C1 segment of cervical spinal cord (tissue), 14 donors: ENCODE measurements at places on chromosomes 4 and X.

GRCh38 chr4:16694884-16695276, 203.6 kb downstream of the LDB2 start:
- DNase-seq: no peak

- no peak for DNase-seq
Observed at GRCh38 chrX:118571836-118572235, 76.2 kb downstream of the DOCK11 start.

GRCh38 chr4:40844261-40844660, 94.5 kb downstream of the NSUN7 start:
- DNase-seq: no peak

DNA sequence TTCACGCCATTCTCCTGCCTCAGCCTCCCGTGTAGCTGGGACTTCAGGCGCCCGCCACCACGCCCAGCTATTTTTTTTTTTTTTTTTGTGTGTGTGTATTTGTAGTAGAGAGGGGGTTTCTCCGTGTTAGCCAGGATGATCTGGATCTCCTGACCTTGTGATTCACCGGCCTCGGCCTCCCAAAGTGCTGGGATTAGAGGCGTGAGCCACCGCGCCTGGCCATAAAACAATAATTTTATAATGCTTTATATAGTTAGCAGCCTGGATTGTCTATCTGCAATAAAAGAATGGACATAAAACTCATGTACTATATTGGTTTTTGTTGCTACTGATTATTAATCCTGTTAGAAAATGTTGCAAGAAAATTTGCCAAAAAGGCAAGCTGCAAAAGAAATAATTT, 195.9 kb upstream of the BANK1 start:
- no peak for DNase-seq

GRCh38 chr4:117637347-117637746, 396.9 kb upstream of the NDST3 start:
- DNase-seq: no peak

DNA sequence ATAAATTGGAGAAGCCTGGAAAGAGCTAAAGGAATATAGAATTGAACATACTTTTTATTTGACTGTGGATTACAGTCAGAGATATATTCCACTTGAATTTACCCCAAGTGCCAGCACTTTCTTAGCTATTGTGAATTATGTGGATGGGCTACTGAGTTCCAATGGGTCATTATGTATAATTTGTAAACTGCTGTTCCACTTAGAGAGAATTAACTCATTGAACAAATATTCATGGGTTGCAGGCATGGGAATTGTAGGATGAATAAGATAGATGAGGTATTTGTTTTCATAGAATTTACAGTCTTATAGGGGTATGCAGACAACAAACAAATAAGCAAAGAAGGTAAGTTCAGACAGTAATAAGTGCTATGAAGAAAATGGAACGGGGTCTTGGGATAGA, 195.7 kb downstream of the SHROOM3 start:
- no peak for DNase-seq

DNA sequence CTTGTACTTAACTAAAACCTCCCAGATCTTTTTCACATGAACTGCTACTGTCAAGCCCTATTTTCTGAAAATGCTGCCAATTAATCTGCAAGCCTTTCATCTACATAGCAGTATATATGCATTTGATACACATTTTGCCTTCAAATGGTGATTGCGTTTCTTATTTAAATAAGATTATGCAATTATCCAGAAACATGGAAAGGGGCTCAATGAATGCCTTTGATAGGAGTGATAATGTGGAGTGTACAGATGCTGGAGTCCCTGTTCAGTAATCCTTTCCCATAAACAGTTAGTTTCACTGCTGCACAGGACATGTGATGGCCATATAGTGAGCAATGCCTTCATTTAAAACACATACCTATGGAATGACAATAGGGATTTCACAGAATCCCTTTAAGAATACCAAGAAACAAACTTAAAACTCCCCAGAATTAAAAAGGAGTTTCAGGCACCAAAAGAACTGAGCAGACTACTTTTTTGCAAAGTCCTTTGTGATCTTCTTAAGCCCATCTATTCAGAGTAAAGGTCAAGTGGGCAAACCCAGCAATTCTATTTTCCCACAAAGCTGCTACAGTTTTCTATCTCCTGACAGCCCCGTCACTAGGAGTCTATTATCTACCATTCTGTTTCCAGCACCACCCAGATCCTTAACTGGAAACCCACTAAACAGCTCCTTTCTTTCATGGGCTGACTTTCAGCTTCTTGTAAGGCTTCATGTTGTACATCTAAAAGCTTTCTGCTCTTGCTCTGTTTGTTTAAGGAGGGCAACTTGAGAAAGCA, 120.3 kb downstream of the UNC5C start:
- no peak for DNase-seq

GRCh38 chr4:186132577-186133242, 28.2 kb downstream of the FAM149A start:
- DNase-seq: no peak

DNA sequence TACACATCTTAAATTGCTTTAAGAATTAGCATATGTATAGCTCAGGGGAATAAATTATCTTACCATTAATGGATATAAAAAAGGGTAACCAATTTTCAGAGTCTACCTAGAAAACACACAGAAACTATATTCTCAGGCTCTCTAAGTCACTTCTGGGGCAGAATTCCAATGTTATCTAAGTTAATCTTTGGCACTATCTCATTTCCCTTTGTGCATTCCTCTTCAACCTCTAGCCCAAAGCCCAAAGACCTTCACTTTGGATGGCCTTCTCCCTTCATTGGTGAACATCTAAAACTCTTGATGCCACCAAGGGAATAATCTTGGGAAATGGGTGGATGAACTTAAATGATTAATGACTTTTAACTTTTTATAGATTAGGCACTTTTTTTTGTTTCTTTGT, 108.3 kb downstream of the APBB2 start:
- DNase-seq: no peak

- DNase-seq: no peak
Observed at GRCh38 chrX:43969504-43970501, 3.4 kb downstream of the NDP start.

DNA sequence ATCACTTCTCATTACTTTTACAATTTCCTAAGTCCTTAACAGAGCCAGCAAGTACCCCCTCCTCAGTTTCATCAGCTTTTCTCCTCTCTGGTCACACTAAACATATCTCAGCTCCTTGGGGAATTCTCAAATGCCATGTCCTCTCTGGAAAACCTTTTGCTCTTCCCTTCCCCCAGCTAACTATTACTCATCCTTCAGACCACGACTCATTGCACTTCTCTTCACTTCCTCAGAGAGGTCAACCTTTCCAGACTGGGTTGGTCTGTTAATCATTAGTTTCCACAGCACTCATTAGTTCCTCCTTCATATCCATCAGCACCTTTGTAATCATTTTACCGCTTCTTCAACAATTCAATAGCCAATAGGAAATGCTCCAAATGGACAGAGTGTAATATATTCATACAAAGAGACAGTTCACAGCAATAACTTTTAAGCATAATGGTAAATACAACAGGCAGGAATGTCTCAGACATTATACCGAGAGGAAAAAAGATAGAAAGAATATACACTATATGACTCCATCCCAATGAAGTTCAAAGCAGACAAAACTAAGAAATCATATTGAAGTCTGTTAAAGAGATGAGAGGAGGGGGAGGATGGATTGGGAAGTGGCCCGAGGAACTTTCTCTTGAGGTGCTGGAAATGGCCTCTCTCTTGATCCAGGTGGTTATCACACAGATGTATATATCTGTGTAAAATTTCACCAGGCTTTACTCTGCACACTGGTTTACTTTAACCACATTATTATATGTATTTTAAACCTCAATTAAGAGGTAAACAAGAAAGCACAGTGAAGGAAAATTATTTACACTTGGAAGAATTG, 39.6 kb downstream of the DDX60L start:
- DNase-seq: no peak

GRCh38 chr4:28093071-28093470, 1232.4 kb downstream of the STIM2 start:
- no peak for DNase-seq

DNA sequence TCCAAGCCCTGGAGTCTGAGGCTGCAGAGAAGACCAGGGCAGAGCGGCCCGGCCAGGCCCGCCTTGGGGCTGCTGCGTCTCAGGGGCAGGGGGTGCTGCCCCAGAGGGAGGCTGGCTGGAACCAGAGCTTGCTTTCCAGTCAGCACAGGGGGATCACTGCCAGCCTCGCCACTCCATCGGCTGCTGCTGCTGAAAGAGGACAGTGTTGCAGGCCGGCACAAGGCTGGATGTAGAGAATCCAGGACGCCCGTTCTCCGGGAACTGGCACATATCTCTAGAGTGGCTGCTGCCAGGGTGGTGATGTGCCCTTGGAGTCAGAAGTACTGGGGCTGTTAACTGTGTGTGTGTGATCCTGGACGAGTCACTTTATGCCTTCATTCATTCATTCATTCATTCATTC, 31.9 kb upstream of the SORCS2 start:
- DNase-seq: peak; percentile 69

GRCh38 chr4:6892190-6892908, 17.3 kb upstream of the TBC1D14 start:
- no peak for DNase-seq

DNA sequence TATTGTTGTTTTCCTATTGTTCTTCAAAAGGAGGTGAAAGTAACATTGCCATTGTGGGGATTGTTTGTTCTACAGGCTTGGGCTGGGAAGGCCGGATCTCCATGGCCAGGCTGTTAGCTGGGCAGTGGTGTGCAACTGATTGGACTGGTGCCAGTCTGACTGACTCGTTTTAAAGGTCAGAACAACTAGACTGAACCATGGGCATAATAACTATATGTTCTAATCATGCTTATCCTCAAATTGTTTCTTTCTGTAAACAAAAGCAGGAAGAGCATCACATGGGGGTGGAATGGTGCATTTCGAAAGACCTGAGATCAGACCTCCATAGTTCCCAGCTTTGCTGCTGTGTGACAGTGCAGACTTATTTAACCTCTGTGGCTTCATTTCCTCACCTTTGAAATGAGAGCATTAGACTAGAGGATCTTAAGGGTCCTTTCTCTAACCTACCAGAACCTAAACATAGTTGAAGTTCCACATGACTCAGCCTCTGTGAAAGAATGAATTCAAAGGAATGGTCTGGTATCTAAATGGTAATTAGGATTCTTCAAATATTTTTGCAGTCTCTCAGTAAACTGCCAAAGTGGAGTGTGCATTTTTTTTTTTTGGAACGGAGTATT, 66.7 kb upstream of the PGRMC2 start:
- no peak for DNase-seq

- no peak for DNase-seq
Observed at GRCh38 chr4:87521757-87522374, 7.3 kb downstream of the SPARCL1 start.

DNA sequence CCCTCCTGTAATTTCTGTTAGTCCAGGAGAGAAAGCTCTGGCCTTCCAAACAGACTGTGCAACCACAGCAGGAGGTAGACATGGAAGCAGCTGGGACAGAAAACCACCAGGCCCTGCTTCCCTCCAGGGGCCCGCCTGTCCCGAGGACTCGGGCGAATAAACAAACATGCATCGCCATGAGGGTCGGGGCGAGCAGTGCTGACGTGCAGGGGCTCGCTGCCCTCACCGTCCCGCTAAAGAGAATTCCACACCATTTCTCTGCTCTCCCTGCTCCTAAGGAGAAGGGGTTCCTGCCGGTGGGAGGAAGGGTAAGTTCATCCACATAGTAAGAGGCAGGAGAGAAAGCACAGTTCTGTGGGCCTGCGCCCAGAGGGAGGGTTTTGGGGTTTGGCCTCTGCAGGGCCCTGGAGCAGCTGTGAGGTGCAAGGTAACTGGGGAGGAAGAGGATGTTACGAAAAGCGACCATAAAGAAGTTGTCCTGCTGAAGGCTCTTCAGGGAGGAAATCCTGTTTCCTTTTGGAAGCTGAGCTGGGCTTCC, 54.9 kb downstream of the WFS1 start:
- DNase-seq: no peak

DNA sequence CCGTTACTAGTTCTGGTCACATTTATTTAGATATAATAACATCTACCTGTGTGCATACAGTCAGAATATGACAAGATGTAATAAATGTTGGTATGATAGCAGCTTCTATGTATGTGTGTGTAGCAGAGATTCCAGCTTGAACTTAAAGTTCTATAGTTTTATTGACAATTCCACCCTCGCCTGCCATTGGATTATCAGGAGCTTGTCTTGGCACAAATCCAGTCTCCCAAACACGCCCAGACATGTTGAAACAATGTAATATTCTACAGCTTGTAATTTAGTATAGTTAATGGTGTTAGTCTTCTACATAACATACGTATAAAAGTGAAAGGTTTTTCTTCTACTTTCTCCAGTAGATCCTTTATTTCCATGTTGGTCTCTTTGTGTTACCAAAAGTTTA, 44.4 kb downstream of the BBS12 start:
- no peak for DNase-seq
